ENCODE measurements at places on chromosomes 4 and X.

GRCh38 chrX:119989905-119990555 lies 46.5 kb upstream of the NKAP start:
- ATAC-seq = no peak

GRCh38 chr4:106312997-106313522 lies 2.9 kb downstream of the TBCK start:
- ATAC-seq = no peak

- no peak for ATAC-seq
Measured at GRCh38 chrX:83260288-83260687, 247.8 kb upstream of the POU3F4 start.

GRCh38 chr4:47525154-47525819 lies 40.2 kb downstream of the ATP10D start:
- no peak for ATAC-seq

- ATAC-seq = no peak
Measured at GRCh38 chr4:29805916-29806480, 914.2 kb upstream of the PCDH7 start.

GRCh38 chr4:185709802-185710486 lies 102.0 kb downstream of the SORBS2 start:
- no peak for ATAC-seq

GRCh38 chr4:74415602-74416300 lies 29.2 kb upstream of the AREG start:
- no peak for ATAC-seq

DNA sequence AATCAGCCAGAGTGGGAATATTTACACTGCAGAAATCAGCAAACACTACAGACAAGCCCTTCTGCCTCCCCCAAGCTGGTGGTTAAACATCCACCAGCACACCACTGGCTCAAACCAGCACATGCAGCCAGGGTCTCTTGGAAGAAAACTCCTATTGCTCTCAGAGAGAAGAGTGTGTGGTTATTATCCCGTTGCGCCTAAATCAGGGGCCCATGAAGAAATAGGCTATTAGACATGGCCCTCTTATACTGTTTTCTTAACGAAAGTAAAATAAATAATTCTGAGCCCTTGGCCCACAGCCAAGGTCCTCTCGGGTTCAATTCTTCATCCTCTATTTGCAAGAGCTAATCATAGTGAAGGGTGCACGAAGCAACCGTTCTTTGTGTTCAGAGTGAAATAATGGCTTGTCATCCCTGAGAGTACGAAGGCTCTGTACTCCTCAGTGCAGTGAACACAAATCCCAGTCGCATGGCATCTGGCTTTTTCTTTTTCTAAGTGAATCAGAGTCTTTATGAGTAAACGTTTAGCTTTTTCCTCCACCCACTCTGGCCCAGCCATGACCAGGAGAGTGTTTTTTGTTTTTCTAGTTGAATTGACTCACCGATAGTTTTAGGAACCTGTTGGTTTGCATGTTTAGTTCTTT lies 33.4 kb upstream of the RBM47 start:
- ATAC-seq = peak; percentile 97

All from motor neuron (in vitro differentiated cells).